Dorsolateral prefrontal cortex (tissue), 122 donors: ENCODE measurements at places on chromosomes 2 and 18. TPM values are rescaled to one million over a fixed set of nuclear protein-coding genes. Genes with fewer than 3 reads are reported as not detected.

DAW1 gene
- 2.3 TPM for total RNA-seq

GLI2 gene
- 3.1 TPM for total RNA-seq

ATRAID gene
- total RNA-seq = 38.4 TPM

CD8B2 gene
- total RNA-seq = 0.56 TPM

PASK gene
- total RNA-seq = 30.1 TPM

CHPF gene
- total RNA-seq = 29.5 TPM

TRIM43 gene
- not detected for total RNA-seq

VSNL1 gene
- 713 TPM for total RNA-seq

PSMA8 gene
- total RNA-seq = not detected

GCG gene
- total RNA-seq = not detected
